GM19239 (cell line): ENCODE measurements at places on chromosomes 5 and 9.

GRCh38 chr5:132389585-132390286 is 20.2 kb downstream of the SLC22A5 start:
- no peak for DNase-seq

DNA sequence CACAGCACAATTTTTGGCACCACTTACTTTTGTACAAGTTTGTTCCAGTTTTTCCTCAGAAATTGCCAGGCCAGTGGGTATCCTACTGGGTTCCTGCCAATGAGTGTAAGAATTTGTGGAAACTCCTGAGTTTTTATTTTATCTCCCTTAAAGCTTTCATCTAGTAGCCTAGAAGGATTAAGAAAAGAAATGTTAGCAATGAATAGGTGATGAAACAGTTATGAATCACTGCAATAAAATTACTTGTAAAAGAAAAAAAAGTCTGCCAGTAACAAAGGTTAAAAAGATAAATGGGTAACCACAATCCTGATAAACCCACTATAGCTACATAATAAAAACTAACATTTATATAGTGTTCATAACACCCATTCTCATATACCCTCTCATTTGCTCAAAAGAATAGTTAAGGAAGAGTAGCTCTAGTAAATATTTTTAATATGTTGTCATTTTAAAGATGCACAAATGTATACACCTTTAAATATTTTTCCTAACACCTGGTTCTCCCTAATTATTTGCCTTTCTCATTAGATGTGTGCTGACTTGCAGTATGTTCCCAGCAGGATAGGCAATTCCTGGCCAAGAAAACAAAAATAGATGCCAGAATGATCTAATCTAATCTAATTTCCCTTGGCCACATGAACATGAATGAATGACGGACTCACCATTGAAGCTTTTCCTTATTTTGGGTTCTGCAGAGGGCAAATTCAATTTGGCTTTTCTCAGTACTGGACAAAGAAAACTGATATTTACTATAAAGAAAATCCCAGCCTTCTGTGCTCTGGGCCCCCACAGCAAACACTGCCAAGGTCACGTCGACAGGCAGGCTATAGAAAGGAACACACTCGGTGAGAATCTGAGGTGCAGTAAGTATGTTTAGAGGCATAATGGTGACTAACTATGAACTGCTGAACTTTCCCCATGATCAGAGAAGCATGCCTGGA is 26.4 kb downstream of the ERAP1 start:
- DNase-seq, result no peak

DNA sequence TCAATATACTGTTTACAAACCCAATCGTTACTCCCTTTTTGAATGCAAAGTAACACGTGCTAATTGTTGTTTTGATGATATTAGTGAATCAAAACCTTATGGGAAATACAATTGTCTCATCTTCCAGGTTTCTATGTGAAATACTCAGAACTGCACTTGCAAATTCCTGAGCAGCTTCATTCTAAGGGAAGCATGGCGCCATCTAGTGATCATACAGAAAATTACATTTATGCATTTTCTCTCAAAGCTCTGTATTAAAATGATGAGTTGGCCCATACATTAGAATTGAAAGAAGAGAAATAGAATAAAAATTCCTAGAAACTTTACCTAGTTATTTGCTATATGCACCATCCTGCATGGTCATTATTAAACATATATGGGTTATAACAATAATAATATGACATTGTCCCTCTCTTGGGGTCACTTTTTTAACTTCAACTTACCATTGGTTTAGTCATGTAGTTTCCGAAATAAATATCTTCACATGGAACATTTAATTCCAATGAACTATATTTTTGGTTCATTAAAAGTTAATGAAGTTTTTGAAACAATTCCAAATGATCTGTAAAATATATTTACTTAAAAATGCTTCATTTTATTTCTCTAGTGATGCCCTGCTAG is 220.0 kb downstream of the PDE4D start:
- DNase-seq, result no peak

DNA sequence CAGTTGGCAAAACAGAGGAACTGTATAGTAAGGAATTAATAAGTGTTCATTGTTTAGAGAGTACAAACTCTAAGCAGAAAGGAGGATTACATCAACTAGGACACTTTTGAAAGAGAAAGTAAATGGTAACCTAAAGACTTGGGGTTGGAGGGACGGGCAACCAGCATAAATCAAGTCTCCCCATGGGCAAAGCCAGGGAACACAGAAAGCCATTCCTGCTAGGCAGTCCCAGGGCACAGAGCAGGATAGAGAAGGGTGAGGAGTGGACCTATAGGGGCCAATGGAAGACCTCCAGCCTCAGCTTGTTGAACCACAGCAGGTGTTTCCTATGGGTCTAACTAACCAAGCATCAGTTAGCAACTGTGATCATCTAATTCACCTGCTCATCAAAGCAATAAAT is 9.2 kb upstream of the ERAP1 start:
- DNase-seq, result no peak

DNA sequence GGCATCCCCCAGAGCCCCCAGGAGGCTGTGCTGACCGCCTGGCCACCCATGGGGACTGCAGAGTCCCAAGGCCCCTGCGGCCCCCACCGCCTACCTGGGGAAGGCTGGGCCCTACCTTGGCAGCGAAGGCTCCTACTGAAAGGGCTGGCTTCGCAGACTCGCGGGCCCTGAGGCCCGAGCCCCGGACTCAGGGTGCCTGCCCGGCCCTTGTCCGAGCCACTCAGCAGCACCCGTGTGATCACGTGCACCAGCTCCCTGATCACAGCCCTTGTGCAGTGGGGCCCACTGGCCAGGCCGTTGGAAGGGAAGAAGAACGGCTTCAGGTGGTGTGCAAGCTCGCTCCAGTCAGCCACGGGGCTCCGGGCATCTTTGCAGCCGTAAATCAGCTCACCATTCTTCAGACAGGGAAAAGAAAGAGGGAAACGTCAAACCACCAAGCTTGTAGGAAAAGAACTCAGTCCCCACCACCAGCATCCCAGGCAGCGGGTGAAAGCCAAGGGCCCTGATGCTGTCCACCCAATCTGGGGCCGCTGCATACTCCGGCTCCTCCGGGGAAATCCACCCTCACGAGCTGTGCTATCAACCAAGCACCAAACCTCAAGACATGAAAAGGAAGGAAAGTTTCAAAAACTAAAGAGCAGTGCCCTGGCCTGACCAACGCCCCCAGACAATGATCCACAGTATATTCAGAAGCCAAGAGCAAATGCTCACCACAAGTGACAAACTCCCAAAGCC is 31.9 kb downstream of the IPPK start:
- DNase-seq, result no peak

DNA sequence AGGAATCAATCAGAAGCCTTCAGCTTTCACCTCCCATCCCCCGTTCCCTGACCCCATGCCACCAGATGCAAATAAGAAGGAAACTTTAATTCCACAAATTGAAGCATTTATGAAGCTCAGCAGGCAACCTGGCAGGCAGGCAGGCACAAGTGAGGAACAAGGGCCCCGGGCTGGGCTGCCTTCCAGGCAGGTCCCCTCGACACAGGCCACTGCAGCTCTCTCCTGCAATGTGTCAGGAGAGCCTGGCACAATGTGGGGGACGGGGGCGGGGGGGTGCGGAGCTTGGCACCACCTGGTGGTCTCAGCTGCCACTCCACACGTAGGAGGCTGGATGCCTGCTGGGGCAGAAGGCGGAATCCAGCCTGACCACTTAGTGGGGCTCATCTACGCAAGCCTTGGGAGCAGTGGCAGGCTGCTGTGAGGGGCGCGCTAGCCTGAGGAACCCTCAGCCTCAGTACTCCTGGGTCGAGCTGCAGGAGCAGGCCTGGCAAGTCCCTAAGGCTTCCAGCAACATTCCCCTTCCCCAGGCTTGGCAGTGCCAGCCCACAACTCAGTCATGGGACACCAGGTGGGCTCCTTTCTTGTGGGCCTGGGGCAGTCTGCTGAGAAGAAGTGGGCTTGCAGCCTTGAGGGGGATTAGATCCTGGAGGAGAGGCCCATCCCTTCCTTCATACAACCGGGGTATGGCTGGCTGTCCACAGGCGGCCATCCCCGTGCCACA is 50.2 kb upstream of the KCNMB1 start:
- DNase-seq, result no peak

DNA sequence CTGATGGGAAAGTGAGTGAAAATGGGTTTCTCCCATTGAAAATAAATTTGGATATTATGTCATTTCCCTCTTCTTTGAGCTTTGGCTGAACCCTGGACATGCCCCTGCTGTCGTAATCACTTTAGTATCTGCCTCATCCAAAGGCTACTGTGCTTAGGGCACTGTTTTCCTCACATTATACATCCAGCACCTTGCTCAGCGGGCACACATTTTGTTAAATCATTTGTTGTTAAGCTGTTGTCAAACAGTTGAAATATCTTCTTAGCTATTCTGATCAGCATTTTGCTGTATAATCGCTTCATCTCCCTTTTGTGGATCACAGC is 352.7 kb upstream of the CD180 start:
- no peak for DNase-seq

GRCh38 chr5:127898551-127899213 is 184.9 kb upstream of the SLC12A2 start:
- no peak for DNase-seq
